ENCODE measurements at places on chromosomes 11 and 22.

GRCh38 chr11:104183593-104183992 is 19.6 kb upstream of the PDGFD start:
- DNase-seq = no peak

- DNase-seq = no peak
These were observed 39.4 kb downstream of the GNB1L start for GRCh38 chr22:19815093-19815822.

GRCh38 chr22:50236731-50237409 is 8.0 kb downstream of the TUBGCP6 start:
- no peak for DNase-seq

DNA sequence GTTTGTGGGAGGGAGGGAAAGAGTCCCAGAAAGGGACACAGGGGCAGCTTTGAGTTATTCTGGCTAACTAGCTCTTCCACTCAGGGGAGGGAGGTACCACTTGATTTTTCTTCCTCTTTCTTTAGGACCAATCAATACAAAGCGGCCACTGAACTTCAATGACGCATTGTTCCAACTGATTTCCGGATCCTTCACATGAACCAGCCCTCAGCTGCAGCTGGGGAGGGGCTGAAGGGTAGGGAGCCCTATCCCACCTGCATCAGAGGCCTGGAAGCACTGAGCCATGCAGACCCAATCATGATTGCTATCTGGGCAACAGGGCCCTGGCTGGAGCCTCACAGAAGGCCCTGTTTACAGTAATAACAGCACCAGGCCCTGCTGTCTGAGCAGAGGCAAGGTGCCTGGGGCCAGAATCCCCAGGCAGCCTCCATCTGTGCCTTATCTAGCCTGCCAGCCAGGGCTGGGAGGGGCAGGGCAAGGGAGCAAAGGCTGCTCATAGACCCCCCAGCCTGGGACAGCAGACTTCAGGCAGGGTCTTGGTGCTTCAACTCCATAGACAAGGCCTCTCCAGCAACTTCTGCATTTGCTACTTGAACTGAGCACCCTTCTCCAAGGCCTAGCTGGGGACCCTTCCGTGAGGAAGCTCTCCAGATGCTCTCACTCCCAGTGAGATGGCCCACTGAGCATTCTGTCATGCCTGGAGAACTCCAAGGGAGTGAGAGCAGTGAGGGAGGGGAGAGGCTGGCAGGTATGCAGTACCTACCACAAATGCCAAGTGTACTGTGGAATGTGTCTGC is 22.5 kb downstream of the CLPB start:
- DNase-seq = no peak

GRCh38 chr22:44880610-44881290 is 128.4 kb downstream of the ARHGAP8 start:
- no peak for DNase-seq

DNA sequence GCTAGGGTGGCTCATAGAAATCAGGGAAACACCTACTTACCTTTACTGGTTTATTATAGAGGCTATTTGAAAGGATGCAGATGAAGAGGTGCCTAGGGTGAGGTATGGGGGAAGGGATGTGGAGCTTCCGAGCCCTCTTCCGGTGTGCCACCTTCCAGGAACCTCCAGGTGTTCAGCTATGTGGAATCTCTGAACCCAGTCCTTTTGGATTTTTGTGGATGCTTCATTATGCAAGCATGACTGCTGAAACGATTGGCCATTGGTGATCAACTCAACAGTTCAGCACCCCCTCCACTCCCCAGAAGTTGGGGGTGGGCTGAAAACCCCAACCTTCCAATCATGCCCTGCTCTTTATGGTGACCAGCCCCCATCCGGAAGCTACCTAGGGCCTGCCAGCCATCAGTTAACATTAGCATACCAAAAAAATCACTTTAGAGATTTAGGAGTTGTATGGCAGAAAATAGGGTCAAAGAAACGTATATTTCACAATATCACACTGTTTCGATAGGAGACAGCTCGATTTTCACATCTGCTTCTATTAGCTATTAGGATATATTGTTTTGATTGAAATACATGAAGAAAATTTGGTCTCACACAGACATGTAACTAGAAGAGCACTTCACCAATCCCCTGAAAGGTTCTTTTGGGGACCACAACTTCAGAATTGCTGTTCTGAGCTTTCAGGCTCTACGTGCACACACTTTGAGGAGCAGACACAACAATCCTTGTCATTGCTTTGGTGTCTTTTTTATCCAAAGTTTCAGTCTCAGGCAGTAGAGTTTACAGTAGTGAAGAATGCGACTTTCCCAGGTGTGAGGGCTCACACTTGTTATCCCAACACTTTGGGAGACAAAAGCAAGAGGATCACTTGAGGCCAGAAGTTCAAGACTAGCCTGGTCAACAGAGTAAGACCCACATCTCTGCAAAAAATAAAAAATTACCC is 3.3 kb upstream of the POLR2G start:
- no peak for DNase-seq

- no peak for DNase-seq
These were observed 89.8 kb downstream of the PDE2A start for GRCh38 chr11:72584293-72584938.

DNA sequence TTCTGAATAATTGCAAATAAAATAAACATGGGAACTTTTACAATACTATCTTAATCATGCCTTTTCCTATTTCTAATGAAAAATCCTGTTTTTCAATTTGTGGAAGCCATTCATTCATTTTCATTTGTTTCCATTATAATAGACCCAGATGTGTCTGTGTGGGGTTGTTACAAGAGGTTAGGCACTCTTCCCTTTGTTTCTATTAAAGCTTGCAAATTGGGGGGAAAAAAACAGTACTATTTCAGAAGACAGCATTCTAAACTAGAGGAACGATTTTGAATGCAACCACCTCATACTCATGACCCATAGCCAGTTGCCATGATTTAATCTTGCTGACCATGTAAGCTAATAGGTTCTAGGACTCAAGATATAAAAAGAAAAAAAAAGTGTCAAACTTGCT is 175.5 kb downstream of the SOX6 start:
- no peak for DNase-seq

GRCh38 chr11:102719620-102720277 is 5.0 kb downstream of the MMP8 start:
- DNase-seq = no peak

DNA sequence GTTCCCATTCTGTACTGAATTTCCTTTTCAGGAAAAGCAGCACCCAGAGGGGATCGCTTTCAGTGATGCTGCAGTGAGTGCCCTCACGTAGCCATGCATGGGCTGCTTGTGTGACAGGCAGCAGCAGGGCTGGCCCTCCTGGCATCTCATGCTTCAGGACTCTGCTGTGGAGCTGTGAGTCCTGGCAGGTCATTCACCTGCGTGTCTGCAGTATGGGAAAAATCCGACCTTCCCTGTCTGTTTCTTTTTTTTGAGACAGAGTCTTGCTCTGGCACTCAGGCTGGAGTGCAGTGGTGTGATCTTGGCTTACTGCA is 13.4 kb downstream of the GLB1L2 start:
- no peak for DNase-seq

- no peak for DNase-seq
These were observed 56.7 kb downstream of the AMBRA1 start for GRCh38 chr11:46537121-46537520.

GRCh38 chr11:24679821-24680351 is 183.0 kb downstream of the LUZP2 start:
- DNase-seq = no peak

- DNase-seq = no peak
These were observed 698 bp downstream of the SLC37A4 start for GRCh38 chr11:119030029-119030328.

GRCh38 chr11:99988471-99988837 is 698.6 kb upstream of the ARHGAP42 start:
- no peak for DNase-seq

- no peak for DNase-seq
These were observed 1.2 kb downstream of the DRAP1 start for GRCh38 chr11:65920372-65920802.

DNA sequence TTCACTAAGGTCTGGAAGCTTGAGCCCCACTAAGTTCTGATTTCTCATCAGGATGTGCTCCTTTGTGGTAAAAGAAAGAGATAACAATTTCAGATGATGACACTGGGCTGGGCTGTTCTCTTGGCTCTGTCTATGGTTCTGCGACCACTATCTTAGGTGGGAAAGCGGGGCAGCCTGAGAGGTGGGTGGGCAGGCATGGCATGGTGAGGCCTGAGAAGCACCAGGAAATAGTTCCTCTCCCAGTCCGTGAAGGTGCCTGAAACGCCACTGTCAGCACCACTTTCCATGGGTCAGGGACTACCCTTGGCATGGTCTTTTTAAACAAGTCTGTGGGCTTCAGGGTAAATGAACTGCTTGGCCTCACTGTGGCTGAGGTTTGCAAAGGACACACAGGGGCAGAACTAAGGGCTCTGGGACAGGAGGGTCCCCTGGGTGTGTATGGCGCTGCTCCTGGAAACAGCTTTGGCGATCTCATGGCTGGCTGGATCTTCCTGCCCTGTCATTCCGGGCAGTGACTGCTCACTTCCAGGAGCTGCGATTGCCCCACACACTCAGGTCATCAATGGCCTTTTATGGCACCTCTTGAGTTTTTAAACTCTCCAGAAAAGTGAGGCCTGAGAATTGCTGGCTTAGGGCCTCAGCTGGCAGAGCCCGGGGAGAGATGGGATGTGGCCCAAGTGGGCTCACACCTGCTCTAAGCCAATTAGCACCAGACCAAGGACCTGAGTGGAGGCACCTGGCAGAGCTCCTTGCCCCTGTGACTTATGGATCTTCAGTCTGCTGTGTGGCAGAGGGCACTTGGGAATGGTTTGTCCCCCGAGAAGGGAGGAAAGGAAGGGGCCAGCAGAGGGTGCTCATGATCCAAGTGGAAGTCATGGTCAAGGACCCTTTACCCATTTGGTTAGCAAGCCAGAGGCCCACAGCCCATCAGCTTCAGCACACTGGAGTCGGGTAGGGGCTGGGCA is 55.6 kb upstream of the LYVE1 start:
- DNase-seq = no peak

GRCh38 chr11:134685793-134686380 is 273.8 kb upstream of the B3GAT1 start:
- DNase-seq = no peak

- no peak for DNase-seq
These were observed 15.3 kb upstream of the MYRF start for GRCh38 chr11:61737131-61737530.

DNA sequence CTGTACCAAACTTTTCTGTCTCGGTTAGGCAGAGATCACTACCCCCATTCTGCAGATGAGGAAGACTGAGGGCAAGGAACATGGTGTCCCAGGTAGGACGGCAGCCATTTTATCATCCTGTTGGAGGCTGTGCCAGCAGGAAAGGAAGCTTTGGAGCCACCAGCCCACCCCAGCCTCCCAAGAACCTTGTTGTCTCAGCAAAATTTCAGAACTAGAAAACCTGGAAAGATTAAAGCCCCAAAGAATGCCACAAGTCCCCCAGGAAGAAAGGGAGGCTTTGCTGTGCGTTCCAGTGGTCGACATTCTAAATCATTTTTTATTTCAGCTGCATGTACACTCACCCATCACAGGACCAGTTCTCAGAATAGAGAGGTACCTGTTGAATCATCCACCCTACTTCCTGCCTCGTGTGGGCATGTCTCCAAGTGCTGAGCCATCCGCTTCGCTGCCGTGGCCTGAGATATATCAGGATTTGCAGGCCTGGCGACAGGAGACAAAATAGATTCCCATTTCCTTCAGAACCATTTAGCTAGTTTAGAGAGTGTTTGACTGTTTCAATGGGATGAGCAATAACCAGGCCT is 13.0 kb upstream of the EIF3D start:
- DNase-seq = no peak

DNA sequence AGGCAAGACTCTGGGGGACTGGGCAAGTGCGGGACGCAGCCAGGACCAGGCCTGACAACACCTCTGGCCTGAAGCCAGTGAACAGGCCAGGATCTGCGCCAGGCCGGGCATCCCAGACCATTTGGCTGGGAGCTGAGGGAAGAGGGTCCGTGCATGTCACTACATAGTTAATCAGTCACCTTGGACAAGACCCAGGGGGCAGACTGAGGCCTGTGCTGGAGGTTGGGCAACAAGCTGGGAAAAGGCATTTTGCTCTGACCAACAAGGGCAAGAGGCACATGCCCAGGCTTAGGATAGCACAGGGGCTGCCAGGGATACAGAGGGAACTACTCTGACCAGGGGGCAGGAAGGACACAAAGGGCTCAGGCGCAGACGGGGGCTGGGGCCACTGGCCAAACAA is 7.0 kb upstream of the CHADL start:
- DNase-seq = no peak

- DNase-seq = no peak
These were observed 1.4 kb downstream of the ANO5 start for GRCh38 chr11:22194306-22194705.

GRCh38 chr11:10317776-10318526 is 13.1 kb downstream of the ADM start:
- no peak for DNase-seq

DNA sequence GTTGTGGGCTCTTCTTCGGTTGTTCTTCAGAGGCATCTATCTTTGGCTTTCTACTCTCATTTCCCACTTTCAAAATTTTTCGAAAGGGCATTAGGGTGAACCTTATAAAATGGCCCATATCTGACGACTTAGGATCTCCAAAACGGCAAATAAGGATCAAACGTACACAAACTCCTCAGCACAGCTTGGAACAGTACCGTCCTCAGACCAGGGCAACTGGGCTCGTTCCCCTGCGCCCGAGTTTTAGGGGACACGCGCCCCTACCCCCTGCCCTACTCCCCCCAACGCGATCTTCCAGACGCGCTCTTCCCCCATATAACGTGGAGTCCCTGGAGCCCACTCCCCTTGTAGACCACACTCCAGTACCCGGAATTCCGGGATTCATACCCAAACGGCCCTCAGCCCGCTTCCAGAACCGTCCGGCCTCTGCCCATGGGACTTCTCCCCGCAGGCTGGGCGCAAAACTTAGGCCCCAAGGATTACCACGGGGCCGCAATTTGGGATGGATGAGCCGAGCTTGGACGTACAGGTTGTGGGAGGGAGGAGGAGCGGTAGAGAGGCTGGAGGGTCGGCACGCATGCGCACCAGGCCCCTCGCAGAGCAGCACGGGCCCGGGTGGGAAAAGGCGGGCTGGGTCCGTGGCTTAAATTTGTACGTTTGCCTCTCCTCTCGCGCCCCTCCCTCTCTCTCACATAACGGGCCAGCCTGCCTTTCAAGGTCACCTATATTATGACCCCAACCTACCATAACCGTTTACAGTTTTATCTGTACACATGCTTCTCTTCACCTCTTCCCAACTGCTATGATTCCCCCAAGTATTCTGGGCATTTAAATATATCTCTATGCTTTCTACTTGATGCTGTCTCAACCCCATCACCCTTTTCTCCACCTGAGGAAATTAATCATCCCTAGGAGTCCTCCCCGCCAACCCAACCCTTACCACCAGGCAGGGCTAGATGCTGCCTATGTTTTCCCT is 3.4 kb downstream of the CCDC89 start:
- DNase-seq = no peak

Measured in right renal cortex interstitium (tissue), 3 donors.